Activated CD4-positive, alpha-beta T cell treated with anti-CD3 and anti-CD28 coated beads, Interleukin-2, amount 50 U/mL, for 16 hours (primary cell): ENCODE measurements at places on chromosomes 6 and 20.

DNA sequence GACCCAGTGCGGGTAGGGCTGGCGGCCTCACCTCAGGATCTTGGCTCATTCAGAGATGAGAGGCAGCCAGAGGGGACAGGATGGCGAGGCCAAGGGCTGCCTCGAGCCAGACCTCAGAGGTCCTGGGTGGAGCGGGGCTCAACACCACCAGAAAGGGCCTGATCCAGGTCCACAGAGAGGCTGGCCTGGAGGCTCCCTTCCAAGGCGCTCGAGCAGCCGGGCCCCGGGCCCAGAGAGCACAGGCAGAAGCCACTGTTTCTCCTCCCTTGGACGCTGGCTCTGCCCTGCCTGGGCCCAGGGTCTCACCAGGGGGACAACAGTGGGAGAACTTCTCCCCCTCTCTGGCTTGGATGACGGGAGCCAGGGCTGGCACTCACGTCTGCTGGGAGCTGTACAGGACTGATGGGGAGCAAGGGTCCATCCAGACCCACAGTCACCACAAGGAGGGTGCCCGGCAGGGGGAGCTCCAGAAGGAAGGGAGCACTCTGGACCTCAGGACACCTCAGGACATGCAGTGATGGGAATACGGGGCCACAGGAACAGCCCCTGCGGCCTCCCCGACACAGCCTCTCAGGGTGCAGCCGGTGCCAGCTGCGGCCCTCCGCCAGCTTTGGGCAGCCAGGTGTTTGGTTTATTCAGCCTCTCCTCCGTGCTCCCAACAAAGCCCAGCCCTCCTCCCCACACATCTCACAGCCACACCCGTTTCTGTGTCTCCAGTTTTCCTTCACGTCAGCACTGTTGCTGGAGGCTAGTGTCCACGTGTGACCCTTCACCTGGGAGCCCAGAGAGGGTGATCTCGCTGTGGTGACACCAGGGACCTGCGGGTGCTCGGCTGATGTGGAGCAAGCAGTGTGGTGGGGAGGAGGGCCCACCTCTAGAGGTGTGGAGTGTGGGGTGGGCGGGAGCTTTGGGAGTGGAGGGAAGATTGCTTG lies 8.7 kb downstream of the RPS21 start:
- no peak for DNase-seq

GRCh38 chr6:145818796-145819195 lies 4.2 kb upstream of the FBXO30 start:
- no peak for DNase-seq

DNA sequence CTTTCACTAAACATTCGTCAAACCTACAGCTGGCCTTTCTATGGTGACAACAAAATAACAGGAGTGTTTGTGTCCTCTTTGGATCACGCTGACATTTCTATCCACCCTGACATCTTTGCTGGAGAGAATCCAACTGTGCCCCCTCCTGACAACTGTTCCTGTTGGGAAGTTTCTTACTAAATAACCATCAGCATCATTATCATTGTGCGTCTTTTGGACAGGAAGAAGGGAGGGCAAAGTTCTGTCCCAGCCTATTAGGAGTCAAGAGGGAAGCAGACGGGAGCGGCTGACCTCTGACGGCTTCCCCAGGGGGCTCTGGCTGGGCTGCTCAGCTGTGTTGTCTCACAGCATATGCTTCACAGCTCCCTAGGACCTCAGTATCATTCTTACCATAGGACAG lies 195.9 kb upstream of the SULF2 start:
- DNase-seq = no peak

DNA sequence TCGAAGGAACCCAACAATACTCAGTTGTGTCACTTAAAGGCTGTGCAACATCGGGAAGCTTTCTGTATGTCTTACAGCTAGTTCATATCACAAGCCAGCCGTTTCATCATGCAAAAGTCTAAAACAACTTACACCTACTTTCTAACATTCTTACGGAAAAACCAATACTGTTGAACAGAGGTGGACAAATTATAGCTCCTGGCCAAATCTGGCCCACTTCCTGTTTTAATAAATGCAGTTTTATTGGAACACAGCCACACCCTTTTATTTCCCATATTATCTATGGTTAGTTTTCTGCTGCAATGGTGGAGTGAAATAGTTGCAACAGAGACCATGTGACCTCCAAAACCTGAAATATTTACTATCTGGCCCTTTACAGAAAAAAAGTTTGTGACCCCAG lies 46.6 kb downstream of the MYB start:
- DNase-seq = no peak

DNA sequence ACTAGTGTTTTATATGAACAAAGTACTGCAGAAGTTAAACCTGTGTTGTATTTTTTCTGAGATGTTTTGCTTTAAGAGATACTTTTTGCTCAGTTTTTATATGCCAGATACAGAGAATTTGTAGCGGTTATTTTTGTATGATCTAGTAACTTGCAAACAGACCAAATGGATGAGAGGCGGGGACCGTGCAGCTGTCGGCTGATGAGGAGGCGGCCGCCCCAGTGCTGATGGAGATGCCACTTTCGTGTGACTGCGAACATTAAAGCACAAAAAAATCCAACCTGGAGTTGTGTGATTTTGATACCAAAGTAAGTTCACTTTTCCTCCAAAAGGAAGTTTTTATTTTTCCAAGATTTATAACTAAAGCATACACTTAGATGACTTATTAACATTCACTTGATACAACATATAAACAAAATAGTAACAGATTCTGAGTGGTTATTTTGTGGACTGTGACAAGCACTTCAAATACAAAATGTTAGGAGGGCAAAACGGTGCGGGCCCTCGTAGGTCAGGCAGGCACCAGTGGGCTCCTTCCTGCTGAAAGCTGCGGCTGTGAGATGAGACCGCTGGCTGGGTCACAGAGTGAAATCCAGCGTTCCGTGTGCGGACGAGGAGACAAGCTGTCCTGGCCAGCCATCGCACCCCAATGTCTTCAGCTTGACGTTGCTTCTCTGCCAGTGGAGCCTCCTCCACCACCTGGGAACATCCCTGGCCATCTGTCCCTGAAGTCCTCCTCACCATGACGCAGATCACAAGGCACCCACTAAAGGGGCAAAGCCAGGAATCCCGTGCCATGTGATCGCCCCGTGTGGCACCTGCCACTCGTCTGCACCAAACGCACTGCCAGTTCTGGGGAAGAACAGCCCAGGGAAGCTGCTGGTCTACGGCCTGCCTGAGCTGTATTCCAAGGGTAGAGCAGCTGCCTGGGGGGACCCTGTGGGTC lies 4.0 kb upstream of the OGFR start:
- DNase-seq = no peak

GRCh38 chr6:11462742-11463397 lies 74.7 kb upstream of the TMEM170B start:
- DNase-seq = no peak
